Left kidney (tissue), 8 donors: ENCODE measurements at places on chromosomes 6 and 20.

DNA sequence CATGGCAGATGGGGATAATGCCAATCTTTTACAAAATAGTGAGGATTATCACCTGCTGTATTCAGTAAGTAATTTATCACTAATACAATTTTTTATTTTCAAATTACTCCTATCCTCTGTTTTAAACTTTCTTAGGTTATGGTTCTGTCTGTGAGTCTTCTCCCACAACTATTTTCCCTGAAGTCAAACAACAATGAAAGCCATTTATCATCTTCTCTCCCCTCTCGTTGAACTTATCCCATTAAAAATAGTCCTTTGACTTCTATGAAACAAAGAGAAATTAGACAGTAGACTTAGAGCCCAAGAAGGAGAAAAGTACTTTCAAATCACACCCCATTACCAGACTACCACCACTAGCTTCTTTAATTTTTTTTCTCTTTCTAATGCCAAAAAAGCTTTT lies 147.7 kb downstream of the SIM1 start:
- DNase-seq, result no peak

GRCh38 chr6:163311830-163312229 lies 102.7 kb upstream of the QKI start:
- no peak for DNase-seq

- DNase-seq, result no peak
These were observed 134.1 kb downstream of the COL9A1 start for GRCh38 chr6:70168681-70169377.

- no peak for DNase-seq
These were observed 437.5 kb upstream of the RGS17 start for GRCh38 chr6:153568628-153569027.

DNA sequence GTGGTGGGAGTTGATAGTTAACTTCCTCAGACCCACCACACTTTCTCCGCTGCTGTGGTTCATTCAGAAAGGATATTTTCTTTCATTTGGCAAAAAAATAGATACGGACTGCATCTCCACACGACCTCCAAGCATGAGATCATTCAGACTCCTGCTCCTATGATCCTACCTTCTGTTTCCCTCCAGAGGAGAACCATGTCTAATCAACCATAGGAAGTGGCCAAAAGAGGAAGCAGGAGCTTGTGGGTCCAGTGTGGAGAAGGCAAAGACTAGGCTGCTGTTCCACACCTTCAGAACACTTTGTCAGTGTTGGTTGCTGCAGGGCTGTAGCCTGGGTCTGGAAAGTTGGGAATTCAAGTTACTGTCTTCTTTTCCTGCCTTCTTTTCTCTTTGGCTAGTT lies 10.6 kb upstream of the KIF13A start:
- no peak for DNase-seq

DNA sequence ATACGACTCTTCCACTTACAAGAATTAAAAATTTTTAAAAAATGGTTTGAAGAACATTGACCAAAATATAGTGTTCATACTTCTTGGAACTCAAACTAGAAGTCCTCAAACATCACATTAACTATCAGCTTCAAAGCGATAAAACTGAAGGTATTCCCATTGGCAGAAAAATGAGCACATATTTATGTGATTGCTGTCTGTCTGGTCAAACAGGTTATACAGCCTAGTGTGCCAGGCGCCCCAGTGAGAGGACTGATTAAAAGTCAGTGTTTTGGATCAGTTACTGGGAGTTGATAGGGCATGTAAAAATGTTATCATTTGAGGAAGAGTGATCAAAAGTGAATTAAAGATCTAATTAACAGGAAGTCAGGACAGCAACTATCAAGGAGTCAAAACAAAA lies 738.8 kb downstream of the HDGFL1 start:
- DNase-seq, result no peak

- no peak for DNase-seq
These were observed 100.6 kb upstream of the MLIP start for GRCh38 chr6:54010340-54011276.

GRCh38 chr6:75299801-75300530 lies 15.4 kb upstream of the TMEM30A start:
- DNase-seq, result no peak

- no peak for DNase-seq
These were observed 43.0 kb upstream of the CCR6 start for GRCh38 chr6:167079853-167080297.

- no peak for DNase-seq
These were observed 505 bp downstream of the SNAI1 start for GRCh38 chr20:49983123-49983847.

- no peak for DNase-seq
These were observed 98.8 kb upstream of the NRN1 start for GRCh38 chr6:6105472-6106036.

DNA sequence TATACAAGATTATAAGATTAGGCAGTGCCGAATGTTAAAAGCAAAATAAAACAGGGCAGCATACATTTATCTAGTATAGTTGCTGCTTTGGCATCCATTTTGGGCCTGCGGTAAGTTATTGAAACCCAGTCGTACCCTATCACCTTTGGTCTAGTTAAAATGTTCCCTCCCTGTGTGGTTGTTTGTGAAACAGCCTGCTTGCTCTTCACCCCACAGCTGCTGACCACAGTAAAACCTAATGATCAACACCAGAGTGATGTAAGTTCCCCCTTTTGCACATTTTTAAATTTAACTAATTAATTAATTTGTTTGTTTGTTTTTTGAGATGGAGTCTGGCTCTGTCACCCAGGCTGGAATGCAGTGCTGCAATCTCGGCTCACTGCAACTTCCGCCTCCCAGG lies 50.3 kb upstream of the TXNDC5 start:
- no peak for DNase-seq

GRCh38 chr6:106501960-106502371 lies 127.3 kb downstream of the RTN4IP1 start:
- DNase-seq, result no peak
